ENCODE measurements at places on chromosomes 12 and 14.

- no peak for DNase-seq
Observed at GRCh38 chr12:105600911-105601545, 270.5 kb downstream of the C12orf75 start.

DNA sequence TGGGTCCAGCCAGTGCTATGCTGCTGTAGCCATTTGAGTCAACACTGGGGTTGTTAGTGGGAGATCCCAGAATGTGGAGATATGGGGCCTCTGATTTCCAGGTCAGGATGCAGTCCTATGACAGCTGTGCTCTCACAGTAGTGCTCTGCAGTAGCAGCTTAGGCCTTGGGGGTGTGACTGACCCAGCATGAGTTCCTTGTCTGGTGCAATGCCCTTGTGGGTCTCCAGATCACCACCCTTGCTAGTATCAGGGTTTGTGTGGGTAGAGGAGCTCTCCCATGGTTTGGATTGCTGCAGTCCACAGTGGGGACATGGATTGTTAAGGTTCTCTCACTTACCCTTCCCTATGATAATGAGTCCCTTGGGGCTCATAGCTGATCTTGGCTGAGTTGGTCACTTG lies 113.7 kb downstream of the RAD51B start:
- DNase-seq = no peak

GRCh38 chr12:106108185-106108835 lies 30.4 kb downstream of the NUAK1 start:
- no peak for DNase-seq

GRCh38 chr12:132289356-132290202 lies 39.8 kb downstream of the GALNT9 start:
- DNase-seq = no peak

DNA sequence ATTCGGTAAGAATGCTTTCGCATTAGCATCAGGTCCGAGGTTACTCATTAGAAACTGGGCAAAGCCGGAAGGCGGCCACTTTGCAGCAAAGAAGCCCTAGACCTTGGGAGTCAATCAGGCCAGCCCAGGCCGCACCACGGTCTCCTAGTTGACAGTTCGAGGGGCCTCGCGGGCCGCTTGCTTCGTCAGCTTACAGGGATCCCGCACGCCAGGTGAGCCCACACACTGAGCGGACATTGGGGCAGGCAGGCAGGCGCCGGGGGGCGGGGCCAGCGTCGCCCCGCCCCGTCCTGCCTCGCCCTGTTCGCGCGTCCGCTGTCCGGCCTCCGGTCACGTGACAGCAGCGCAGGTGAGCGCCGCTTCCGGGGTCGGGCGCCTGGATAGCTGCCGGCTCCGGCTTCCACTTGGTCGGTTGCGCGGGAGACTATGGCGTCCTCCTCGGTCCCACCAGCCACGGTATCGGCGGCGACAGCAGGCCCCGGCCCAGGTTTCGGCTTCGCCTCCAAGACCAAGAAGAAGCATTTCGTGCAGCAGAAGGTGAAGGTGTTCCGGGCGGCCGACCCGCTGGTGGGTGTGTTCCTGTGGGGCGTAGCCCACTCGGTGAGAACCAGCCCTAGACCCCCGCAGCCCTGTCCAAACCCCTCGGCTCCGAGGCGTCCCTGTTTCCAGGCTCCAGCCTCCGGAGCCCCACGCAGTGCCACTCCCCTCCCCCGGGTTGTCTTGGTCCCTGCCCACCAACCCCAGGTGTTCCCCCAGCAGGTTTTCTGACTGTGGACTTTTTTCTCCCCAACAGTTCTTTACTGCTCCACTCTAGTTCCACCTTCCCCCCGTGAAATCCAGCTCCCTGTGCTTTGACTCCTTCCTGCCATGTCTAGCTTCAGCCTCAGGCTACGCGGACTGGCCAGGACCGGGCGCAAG lies at the start of gene PIP4K2C:
PIP4K2C (plus strand) TSS at position 329 of the 918 bp plus-strand sequence; CDS start at position 427, 98 bp downstream.
- DNase-seq = peak; percentile 84

GRCh38 chr14:61472011-61472672 lies 150.8 kb downstream of the PRKCH start:
- peak; percentile 48 for DNase-seq

DNA sequence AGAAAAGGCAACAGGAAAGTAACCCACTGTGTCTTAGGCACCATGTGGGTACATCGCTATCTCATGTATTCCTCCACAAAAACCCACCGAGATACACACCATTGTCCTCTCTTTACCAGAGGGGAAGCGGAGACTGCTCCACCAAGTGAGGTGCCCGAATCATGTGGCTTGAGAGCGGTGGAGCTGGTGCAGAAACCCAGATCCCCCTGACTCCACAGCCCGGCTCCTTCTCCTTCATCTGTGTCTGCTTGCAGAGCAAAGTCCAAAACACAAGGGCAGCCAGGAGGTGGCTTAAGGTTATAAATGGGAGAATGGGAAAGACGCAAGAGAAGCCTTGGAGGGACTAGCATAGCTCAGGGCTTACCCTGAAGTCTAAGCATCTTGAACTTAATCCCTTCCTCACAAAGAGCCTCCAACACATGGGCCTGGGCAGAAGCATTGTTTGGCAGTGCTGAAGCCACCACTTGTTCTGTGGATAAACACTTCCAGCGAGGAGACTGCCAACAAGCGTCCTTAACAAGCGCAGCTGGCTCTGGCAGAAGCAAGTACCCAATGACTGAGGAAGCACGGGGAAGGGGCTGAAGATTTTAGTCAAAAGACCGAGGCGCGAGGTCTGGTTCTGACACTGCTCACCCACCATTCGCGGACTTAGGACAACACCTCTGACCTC lies 83.0 kb downstream of the TTC7B start:
- no peak for DNase-seq

DNA sequence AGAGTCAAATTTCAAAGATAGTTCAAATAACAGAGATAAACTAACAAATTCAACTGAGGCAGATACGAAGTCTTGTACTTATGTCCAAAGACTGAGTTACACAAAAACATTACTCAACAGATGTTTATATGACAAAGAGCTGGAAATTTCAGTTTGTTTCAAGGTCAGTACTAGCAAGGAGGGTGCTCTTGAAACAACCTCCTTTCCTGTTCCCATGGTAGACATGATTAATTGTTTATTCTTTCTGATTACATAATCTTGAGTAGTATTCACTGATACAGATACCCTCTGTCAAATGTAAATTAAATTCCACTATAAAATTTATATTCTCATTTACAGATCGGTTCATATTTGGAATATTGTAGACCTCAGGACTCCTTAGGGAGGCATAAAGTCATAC lies 23.4 kb downstream of the TSPAN8 start:
- DNase-seq = no peak

- DNase-seq = no peak
Observed at GRCh38 chr12:68785823-68786222, 22.2 kb upstream of the MDM2 start.

GRCh38 chr12:67086116-67086515 lies 183.0 kb upstream of the CAND1 start:
- DNase-seq = no peak

DNA sequence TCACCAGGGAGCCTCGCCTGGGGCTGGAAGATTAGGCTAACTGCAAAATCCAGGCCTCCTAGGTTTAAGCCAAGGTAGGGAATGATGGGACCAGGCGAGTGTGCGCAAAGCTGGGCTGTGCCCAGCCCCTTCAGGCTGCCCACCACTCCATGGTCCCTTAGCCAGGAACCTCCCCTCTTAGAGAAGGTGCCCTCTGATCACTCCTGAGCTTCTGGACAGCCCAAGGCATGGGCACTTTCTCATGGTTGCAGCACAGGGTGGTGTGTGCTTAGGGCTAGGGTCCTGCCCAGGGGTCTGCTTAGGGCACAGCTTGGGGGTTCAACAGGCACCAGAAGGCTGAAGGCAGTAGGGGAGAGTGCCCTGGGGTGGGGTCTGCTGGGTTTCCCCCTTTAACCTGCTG lies 69.0 kb downstream of the PRIMA1 start:
- no peak for DNase-seq

GRCh38 chr12:80648881-80649280 lies 58.6 kb upstream of the MYF6 start:
- DNase-seq = no peak

GRCh38 chr12:11834104-11834812 lies 184.8 kb downstream of the ETV6 start:
- DNase-seq = no peak

GRCh38 chr12:116784238-116784612 lies 46.1 kb downstream of the RNFT2 start:
- no peak for DNase-seq

GRCh38 chr12:131616738-131617137 lies 94.2 kb upstream of the SFSWAP start:
- DNase-seq = no peak

- no peak for DNase-seq
Observed at GRCh38 chr12:91993287-91994017, 152.2 kb downstream of the BTG1 start.

- DNase-seq = no peak
Observed at GRCh38 chr14:20631880-20632389, 9.6 kb downstream of the OR6S1 start.

GRCh38 chr14:26123459-26123858 lies 474.4 kb downstream of the NOVA1 start:
- DNase-seq = no peak

DNA sequence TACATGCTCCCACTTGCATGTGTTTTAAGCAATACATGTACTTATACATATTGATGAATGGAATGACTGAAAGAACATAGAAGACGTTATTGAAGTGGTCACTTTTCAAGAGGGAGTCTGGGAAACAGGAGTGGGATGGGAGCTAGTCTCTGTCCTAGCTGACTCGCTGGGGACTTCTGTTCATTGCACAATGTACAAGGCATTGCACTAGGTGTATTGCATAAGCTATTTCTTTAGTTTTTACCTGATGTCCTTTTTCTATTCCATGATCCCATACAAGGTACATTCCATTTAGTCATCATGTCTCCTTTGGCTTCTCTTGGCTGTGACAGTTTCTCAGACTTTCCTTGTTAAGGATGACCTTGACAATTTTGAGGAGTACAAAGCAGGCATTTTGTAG lies 4.0 kb upstream of the MYO1H start:
- DNase-seq = no peak

DNA sequence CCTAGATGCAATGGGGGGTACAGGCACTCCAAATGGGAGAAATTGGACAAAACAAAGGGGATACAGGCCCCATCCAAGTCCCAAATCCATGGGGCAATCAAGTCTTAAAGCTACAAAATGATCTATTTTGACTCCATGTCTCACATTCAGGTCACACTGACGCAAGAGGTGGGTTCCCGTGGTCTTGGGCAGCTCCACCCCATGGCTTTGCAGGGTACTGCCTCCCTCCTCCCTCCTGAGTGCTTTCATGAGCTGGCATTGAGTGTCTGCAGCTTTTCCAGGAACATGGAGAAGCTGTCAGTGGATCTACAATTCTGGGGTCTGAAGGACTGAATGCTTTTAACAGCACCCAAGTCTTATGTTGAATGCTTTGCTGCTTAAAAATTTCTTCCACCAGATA lies 274.5 kb upstream of the LRIG3 start:
- no peak for DNase-seq

- no peak for DNase-seq
Observed at GRCh38 chr14:29672831-29673230, 254.8 kb downstream of the PRKD1 start.

DNA sequence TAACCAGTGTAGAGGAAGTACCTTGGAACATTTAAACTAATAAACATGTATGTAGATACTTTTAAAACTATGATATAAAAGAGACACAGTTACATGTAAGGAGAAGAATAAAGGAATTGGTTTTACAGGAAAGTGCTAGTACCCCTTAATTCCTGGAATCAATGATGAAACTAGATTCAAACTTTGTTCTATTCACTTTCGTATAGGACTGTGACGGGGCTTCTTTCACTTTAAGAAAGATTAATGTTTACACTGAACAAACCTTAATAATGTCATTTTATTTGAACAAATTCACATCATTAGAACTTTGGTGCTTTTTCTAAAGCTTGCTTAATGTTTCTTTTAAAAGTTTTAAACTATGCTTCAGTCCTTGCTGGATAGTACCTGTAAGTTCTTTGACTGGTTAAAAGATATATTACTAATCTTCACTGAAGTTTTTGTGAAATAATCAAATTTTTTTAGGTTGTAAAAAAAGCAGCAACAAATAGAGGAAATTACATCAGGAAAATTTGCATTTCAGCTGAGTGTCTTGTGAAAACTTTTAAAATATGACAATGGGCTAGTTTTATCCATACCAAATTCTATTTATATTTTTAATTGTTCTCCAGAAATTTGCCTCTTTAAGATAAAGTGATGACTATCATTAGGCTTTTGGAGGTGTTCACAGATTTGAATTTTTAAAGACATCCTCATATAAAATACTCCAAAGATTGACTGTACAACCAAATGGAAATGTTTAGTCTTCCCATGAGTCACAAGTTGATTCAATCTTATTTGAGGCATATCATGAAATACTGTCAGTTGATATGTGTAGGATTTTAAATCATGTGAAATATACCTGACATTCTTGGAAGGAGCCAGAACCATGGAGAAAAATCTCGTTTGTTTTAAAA lies 36.2 kb downstream of the PAPOLA start:
- no peak for DNase-seq

- no peak for DNase-seq
Observed at GRCh38 chr12:52058631-52059361, 7.6 kb downstream of the NR4A1 start.

GRCh38 chr12:71397433-71397954 lies 42.1 kb upstream of the LGR5 start:
- no peak for DNase-seq

DNA sequence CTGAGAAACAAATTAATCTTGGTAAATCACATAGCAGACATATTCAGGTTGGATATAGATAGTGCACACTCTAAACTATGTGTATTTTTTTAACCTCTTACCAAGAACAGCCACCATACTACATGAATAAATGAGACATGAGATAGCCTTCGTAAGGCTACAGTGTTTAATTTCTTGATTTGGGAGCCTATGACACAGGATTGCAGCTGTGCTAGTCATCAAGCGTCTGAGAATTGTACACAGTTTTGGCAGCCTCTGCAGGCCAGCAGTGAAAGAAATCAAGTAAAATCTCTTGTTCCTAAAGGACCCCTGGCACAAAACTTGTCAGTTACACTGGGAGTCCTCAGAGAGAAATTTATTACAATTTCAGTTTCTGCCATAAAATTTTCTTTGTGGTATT lies 236.1 kb downstream of the C12orf50 start:
- DNase-seq = no peak

DNA sequence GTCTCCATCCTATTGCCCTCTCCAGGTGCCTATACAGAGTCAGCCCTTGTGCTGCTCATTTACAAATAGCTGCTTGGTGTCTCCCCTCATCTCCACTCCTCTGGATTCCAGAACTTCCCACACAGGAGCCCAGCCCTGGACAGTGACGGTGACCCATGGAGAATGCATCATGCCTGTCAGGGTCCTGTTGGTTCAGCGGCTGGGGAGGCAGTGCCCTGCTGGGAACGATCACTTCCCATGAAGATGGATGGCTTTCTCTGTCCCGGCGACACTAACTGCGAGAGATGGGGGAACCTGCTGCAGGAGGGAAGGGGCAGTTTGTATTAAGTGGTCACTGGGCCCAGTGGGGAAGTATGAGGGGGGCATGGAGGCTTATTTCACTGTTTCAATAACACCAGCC lies 395.0 kb upstream of the TBX3 start:
- no peak for DNase-seq

DNA sequence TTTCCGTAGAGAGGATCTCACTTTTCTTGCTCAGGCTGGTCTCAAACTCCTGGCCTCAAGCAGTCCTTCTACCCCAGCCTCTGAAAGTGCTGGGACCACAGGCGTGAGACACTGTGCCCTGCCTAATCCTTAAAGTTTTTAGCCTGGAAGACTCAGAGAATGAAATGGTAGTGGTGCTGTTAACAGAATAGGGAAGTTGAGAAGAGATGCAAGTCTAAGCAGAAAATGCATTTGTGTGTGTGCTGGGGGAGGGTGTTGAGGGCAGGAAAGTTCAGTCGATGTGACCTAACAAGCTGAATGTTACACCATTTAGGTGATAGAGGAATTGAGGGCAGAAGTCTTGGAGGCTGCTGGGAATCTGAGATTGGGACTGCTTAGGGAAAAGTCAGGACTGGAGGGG lies 6.9 kb upstream of the TUBA1A start:
- DNase-seq = no peak
